Sigmoid colon (tissue), 7 donors: ENCODE measurements at places on chromosomes 7 and 10. TPM values are rescaled to one million over a fixed set of nuclear protein-coding genes. Genes with fewer than 3 reads are reported as not detected.

GRCh38 chr7:55962014-55962413, 2.4 kb upstream of the NIPSNAP2 start:
- no peak for DNase-seq
- H3K27me3 ChIP-seq: no peaks in the 10 kb centered on the region
- peaks cover 24% of the 10 kb centered on the region for H3K4me1 ChIP-seq
- no peak overlapping the region for H3K4me3 ChIP-seq
- no peak overlapping the region for H3K27ac ChIP-seq

DNA sequence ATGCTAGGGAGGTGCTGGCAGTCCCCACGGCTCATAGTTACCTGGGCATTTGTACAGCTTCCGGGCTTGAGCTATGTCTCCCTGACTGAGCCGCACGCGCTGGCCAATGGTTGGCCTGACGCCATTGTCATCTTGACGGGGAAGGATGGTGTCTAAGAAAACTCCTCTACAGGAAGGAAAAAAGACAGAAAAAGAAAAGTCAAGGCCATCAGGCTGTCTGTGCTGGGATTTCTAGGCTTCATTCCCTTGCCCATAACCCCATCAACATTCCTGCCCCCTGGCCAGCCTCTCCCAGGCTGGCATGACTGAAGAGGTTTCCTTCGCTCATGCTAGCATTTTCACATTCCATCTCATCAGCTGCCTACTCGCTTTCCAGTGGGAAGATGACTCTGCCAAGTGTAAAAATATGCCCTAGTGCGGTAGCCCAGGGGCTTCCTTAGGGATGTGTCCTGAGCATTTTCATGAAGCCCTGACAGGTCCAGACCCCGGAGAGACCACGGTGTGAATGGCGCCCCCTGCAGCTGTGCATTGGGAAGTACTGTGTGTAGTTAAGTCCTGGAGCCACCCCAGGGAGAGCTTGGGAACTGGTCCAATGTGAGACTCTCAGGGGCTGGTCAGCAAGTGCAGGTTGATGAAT, 54.5 kb upstream of the OPALIN start:
- peak; percentile 40 for DNase-seq
- peaks cover 21% of the 10 kb centered on the region for H3K4me1 ChIP-seq
- H3K36me3 ChIP-seq: no peaks in the 10 kb centered on the region
- H3K27me3 ChIP-seq: no peaks in the 10 kb centered on the region
- H3K4me3 ChIP-seq: no peak overlapping the region

DNA sequence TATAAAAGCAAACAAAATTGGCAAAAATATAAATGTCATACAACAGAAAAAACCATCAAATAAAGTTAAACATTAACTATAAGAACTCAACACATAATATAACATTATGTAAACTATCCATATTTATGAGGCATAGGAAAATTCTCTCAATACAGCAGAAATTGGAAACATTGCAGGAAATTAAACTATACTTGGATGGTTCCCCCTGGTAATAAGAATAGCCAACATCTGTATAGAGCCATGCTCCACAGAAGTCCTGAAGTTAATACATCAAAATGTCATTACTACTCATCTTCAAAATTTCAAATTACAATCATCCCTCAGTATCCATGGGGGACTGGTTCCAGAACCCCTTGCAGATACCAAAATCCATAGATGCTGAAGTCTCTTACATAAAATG, 350.5 kb downstream of the PARD3 start:
- peaks cover 7% of the 10 kb centered on the region for H3K4me1 ChIP-seq
- H3K27me3 ChIP-seq: no peaks in the 10 kb centered on the region
- no peaks in the 10 kb centered on the region for H3K36me3 ChIP-seq
- no peak overlapping the region for H3K4me3 ChIP-seq
- H3K27ac ChIP-seq: no peak overlapping the region
- DNase-seq: no peak

DNA sequence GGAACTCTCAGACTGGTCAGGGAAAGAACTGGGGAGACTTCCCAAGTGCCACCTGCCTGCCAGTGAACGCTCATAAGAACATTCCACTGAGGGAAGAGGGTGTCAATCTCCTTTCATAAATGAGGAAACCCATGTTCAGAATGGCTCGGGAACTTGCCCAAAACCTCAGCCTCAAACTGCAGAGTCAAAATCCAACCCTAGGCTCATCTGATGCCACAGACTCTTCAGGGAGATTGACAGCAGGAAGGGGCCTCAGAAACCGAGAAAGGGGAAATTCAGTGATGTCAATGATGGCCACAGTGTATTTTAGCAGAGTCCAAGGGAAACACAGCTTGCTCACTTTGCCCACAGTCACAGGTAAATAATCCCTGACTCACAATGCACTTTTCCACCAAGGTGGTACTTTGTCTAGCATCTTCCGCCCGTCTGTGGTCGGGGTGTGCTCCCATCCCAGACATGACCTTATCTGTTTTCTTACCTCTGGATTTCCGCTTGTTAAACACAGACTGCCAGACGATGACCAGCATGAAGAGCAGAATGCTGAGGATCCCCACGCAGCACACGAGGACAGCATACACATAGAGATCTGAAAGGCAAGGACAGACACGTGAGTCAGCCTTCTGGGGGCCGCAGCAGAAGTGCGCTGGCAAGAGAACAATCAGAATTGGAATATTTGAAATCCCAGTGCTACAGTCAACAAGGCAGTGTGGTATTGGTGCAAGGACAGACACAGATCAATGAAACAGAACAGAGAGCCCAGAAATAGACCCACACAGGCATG, 38.4 kb downstream of the VSTM4 start:
- H3K36me3 ChIP-seq: peaks cover 18% of the 10 kb centered on the region
- DNase-seq: no peak
- H3K27me3 ChIP-seq: no peaks in the 10 kb centered on the region
- no peak overlapping the region for H3K27ac ChIP-seq

The NPFFR1 gene
- not detected for total RNA-seq
